ENCODE measurements at places on chromosomes 5 and 9.

- no peak for DNase-seq
These were observed 41.0 kb upstream of the MTAP start for GRCh38 chr9:21761309-21761901.

- no peak for DNase-seq
These were observed 66.9 kb downstream of the MAN2A1 start for GRCh38 chr5:109756543-109757185.

DNA sequence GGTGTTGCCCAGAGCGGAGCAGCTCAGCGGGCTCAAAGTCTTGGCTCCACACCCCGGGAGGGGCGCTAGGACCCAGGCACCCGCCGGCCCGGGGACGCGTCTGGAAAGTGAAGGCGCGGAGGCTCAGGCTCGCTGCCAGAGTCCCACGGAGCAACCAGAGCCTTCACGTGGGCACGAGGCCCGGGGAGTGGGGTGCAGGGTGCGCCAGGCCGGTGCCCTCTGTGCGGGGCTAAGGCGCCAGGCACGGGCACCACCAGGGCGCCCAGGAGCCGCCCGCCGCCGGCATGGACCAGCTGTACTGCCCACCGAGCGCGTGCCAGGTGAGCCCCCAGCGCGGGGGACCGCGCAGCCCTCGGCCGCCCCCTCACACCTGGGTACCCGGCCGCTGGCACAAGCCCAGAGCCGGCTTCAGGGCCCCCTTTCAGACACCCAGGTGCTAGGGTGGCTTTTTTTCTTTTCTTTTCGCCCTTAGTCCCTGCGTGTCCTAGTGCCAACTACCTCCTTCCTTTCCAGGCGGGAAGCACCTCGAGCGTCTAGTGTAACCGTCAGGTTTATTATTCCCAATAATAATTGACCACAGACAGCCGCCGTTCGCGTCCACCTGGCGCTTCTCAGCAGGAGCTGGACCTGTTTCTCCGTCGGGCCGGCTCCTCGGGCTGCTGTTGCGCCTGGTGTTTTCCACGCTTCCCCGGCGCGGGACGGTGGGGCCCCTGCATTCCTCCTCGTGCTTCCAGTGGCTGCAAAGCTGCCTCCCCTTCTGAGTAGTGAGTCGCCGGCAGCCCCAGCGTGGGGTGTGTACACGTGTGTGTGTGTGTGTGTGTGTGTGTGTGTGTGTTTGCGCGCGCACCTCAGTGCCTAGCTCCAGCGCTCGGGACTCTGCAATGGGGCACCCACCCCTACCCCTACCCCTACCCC lies 30.1 kb upstream of the PDE8B start:
- DNase-seq = no peak

DNA sequence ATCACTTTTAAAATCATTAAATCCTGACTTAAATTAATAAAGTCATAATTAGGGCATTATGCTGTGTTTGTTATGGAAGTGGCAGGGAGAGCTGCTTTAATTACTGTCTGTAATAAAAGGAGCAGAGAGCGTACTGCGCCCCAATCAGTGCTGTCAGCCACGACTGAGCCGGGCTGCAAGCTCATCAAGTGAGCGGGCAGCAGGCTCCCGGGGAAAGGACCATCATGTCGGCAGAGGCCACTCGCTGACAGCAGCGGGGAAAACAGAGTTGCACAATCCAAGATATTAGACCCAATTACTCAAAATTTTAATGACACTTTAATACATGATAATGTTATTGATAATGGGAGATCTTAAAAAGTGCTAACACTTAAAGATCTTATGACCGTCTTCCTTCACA lies 181.6 kb downstream of the AP3B1 start:
- no peak for DNase-seq

DNA sequence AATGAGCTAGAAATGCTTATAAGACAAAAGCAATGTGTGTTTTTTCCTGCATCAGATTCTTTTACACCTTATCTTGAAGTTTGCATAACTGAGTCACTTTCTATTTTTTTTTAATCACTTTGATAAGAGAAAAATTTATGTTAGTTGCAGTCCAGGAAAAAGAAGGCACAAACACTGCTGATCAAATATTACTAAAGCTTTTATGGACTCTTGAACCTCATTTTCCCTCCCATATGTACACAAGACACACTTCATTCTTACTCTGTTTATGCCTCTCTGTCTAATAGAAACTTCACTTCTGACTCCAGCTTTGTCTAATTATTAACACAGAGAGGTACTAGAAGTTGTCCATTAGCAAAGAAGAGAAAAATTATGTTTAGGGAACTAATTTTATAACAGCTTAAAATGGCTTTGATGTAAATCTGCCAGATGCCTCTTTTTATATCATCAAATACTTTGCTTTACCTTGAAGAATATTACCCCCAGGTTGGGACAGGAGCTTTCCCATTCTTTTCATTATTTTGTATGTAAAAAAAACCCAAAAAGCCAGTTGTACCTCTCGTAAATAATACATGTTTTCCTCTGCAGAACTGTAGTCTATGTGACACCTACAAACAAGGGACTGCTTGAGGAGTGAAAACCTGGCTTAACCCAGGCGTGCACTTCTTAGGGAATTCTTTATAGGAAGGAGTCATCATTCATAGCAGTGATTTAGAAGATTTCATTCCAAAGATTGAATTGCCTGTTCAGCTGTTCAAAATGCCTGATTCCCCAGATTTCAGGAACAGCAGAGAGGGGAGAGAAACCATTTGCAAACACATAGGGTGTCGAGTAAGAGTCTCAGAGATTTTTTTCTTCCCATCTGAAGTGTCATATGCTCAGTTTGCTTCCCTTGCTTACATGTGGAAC lies 72.6 kb downstream of the DAPK1 start:
- DNase-seq = no peak

- no peak for DNase-seq
These were observed 248.0 kb downstream of the NR3C1 start for GRCh38 chr5:143155455-143155854.

DNA sequence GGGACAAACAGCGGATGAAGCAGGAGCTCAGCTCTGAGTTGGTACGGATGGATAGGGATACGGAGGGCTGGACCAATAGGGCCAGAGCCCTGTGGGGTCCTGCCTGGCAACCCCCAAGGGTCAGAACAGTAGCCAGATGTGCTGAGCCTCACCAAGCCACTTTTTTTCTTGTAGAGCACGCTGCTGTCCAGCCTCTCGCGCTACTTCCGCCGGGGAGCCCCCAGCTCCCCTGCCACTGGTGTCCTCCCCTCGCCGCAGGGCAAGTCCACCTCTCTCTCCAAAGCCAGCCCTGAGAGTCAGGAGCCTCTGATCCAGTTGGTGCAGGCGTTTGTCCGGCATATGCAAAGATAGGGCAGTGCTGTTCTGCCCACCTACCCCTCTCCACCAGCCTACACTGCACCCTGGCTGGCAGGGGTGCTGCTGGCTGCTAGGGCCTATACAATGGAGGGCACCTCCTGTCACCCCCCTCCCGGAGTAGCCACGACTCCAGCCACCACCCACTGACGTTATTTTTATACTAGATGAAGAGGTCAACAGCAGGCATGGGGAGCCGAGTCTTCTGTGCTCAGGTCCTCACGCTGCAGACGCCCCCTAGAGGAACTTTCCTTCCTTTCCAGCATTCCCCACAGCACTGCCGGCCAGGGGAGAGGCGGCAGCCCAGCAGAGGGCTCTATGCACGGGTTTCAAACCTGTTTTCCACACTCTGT lies 21.6 kb downstream of the SH3GLB2 start:
- no peak for DNase-seq

GRCh38 chr5:169197343-169197742 lies 103.6 kb downstream of the SLIT3 start:
- DNase-seq = no peak

- DNase-seq = peak; percentile 13
These were observed 726 bp downstream of the DAP start for GRCh38 chr5:10760096-10760920.

DNA sequence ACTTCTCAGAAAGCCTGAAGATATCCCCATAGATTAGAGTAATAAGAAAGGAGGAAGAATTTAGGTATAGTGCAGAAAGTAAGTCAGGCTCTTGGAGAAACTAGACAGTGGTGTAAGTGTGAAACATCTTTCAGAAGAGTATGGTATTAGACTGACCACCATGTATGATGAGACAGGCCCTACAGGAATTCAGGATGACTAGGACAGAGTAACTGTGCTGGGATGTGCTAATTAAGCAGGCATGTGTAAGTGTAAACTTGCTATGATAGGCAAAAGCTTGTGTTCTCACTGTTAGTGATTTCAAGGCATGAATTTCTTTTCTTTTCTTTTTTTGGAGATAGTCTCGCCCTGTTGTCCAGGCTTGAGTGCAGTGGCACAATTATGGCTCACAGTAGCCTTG lies 70.8 kb downstream of the RAB24 start:
- no peak for DNase-seq

GRCh38 chr9:95156074-95156473 lies 161.4 kb downstream of the FANCC start:
- DNase-seq = no peak

GRCh38 chr5:38119836-38120235 lies 138.5 kb upstream of the EGFLAM start:
- DNase-seq = no peak

DNA sequence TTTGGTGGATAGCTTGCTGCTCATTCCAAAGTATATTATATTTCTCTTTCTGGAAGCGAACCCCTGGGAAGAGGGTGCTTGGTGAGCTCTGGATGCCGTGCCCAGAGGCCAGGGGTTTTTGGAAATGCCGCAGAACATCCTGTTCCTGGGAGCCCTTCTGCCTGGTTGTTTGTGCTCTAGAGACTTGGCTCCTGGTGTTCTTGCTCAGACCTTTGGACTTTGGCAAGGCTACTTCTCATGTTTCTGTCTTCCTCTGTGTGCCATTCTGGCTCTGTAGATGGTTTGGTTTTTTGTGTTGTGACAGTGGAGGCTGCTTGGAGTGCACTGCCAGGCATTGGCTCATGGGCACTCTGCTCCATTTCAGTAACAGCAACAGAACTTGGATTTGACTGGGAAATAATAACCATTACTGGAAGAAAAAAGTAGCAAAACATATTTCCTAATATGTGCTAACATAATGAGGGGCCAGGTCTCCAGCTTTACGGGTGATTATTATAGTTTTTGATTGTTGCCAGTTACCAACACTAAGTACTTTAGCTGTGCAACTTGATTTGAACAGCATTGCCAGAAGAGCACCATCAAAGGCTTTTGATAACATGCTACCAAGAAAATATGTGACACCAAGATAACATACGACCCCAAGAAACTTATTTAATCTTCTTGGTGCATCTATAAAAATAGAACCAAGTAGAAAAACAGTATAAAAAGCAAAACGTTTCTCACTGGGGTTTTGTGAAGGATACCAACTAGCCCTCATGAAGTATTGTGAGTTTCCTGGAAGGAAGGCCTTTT lies 94.2 kb downstream of the PCSK1 start:
- no peak for DNase-seq

DNA sequence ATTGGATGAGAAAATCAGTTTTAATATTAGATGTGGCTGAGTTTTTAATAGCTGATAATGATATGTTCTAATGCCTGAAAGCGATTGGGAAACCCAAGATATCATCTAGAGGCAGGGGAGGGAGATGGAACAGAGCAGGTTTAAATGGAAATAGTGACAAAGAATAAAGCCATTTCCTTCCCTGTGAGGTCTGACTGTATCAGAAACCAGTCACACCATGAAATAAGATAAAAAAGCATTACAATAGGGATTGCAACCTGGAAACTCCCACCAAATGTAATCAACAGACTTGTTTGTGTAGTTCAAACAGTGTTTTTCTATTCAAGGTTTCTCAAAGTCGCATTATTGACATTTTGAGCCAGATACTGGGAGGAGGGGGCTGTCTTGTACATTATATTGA lies 110.1 kb upstream of the SMIM23 start:
- no peak for DNase-seq

DNA sequence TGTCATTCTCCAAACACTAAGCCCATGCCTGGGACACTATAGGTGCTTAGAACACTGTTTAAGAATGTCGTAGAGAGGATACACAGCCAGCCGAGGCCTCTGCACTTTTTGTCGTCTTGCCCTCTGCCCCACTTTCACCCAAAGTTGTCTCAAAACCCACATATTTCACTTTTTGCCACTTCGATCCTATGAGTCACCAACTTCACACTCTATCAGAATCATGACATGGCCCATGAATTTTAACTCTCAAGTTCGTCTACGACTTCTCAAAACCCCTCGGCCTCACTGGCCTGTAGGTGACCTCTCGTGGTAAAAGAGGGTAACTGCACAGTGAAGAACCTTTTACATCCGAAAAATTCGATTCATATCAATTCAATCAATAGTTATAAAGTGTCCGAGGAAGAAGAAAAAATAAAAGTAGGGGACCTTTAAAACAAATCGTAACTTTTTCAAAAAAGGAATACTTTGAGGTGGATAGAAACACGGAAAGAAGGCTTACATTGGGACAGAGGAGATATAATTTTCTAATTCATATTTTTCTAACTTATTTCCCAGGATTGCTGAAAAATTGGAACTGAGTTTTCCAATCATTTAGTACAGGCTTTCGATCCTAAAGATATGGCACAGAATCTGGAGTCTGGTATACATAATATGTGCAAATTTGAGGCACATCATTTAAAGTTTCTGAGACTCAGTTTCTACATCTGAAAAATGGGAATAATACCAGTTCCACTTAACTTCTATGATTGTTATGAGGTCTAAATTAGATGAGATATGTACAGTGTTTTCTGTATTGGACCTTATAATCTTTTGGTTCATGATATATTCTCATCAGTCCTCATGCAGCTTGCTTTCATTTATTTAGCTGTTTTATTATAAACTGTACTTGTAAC lies 122.6 kb downstream of the APBA1 start:
- DNase-seq = no peak

- no peak for DNase-seq
These were observed 90.6 kb upstream of the HAND1 start for GRCh38 chr5:154568589-154568988.

- DNase-seq = no peak
These were observed 49.0 kb downstream of the DAPK1 start for GRCh38 chr9:87546704-87547103.

DNA sequence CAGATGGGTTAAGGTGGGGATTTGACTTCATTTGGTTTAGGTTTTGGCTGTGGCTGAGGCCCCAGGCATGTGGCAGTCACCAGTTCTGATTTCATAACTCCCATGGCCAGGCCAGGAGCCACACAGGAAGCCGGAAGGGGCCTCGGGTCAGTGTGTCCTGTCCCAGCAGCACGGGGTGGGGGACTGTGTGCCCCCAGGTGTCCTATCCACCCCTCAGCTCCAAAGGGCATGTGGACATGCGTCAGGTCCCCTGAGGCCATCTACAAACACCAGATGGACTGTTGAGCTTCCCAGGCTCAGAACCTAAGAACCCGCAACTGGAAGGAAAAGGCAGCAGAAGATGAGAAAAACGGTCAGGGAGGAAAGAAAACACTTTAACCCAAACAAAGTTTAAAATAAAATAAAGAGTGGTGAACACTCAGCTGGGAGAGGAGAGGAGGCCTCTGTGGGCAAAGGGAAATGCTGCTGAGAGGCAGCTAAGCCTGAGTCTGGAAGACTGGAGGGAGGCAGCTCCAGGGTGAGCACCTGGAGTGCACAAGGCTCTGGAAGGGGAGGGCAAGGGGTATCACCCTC lies 260.8 kb downstream of the AUH start:
- DNase-seq = peak; percentile 95

DNA sequence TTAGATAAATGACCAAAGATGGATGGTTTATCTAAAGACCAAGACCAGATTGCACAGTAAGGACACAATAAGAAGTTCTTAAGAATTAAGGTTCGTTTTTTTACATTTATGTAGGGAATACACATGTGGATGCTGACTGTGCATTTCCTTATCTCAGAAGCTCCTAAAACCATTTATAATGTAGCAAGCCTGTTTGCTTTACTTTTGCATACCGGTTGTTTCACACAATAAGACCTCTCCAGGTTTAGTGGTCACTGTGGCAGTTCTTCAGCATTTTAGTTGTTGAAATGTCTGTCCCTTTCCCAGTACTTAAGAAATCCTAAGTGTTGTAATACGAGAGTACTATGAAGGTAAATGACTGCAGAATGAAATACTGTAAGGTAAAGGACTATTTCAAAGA lies 43.6 kb downstream of the BASP1 start:
- no peak for DNase-seq
